ENCODE measurements at places on chromosomes 5 and 9. TPM values are rescaled to one million over a fixed set of nuclear protein-coding genes. Genes with fewer than 3 reads are reported as not detected.

- DNase-seq: no peak
- peaks cover 33% of the 10 kb centered on the region for H3K4me1 ChIP-seq
- no peak overlapping the region for H3K4me3 ChIP-seq
- H3K27ac ChIP-seq: no peak overlapping the region
- H3K27me3 ChIP-seq: peaks cover 15% of the 10 kb centered on the region
- no peaks in the 10 kb centered on the region for H3K36me3 ChIP-seq
These were observed 3.4 kb downstream of the COL5A1 start for GRCh38 chr9:134644725-134645606.

- no peak overlapping the region for H3K27ac ChIP-seq
- H3K4me3 ChIP-seq: no peak overlapping the region
- H3K36me3 ChIP-seq: no peaks in the 10 kb centered on the region
- no peaks in the 10 kb centered on the region for H3K27me3 ChIP-seq
- 0 out of 2 replicates have a peak, but pooled peaks cover 3% of the 10 kb centered on the region for H3K4me1 ChIP-seq
These were observed 411.2 kb upstream of the SLC30A5 start for GRCh38 chr5:68682400-68683160.

Gene IL33
- not detected for total RNA-seq

GRCh38 chr5:35252963-35253362 lies 22.7 kb upstream of the PRLR start:
- peaks cover 3% of the 10 kb centered on the region for H3K27me3 ChIP-seq
- H3K4me3 ChIP-seq: no peak overlapping the region
- DNase-seq: no peak

Gene CD180
- not detected for total RNA-seq

- no peaks in the 10 kb centered on the region for H3K36me3 ChIP-seq
- H3K4me3 ChIP-seq: no peak overlapping the region
- H3K27ac ChIP-seq: no peak overlapping the region
- H3K27me3 ChIP-seq: peaks cover 64% of the 10 kb centered on the region
- no peak for DNase-seq
These were observed 93.0 kb downstream of the APBA1 start for GRCh38 chr9:69579032-69579758.

Gene LRRC14B
- total RNA-seq: not detected

- H3K4me1 ChIP-seq: peaks cover 23% of the 10 kb centered on the region
- no peak overlapping the region for H3K27ac ChIP-seq
- H3K27me3 ChIP-seq: no peaks in the 10 kb centered on the region
- H3K4me3 ChIP-seq: no peak overlapping the region
- no peaks in the 10 kb centered on the region for H3K36me3 ChIP-seq
These were observed 128.3 kb downstream of the HSD17B3 start for GRCh38 chr9:96173640-96174039.

Gene PCDHGA7
- total RNA-seq: 2.8 TPM

DNA sequence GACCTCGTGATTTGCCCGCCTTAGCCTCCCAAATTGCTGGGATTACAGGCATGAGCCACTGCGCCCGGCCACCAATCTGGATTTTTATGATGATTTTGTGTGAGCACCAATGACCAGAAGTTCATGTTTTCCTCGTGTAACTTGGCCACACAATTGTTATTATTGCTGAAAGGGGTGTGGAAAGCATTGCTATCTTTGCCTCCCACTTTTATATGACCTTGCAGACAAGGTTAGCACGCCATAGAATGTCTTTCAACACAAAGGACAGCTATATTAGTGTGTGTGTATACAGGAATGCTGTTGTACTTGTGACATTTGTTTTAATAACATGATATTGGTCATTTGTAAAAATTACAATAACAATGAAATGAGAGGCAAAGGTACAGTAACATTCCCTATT lies 155.0 kb upstream of the ERCC6L2 start:
- H3K36me3 ChIP-seq: peaks cover 5% of the 10 kb centered on the region
- H3K27me3 ChIP-seq: peaks cover 2% of the 10 kb centered on the region
- H3K4me1 ChIP-seq: no peaks in the 10 kb centered on the region
- H3K27ac ChIP-seq: no peak overlapping the region
- DNase-seq: no peak

Gene GADD45G
- total RNA-seq: 13.5 TPM

Gene MEGF10
- total RNA-seq: 24.5 TPM

Gene C9
- total RNA-seq: 0.21 TPM

Gene PCDHA7
- 2.7 TPM for total RNA-seq

Gene CFAP77
- total RNA-seq: 1.2 TPM

GRCh38 chr9:21995666-21996398 lies 1.2 kb downstream of the CDKN2B-AS1 start:
- peaks cover 36% of the 10 kb centered on the region for H3K4me1 ChIP-seq
- DNase-seq: peak; percentile 49
- no peak overlapping the region for H3K27ac ChIP-seq
- H3K4me3 ChIP-seq: peak overlapping the region; percentile 63
- no peaks in the 10 kb centered on the region for H3K36me3 ChIP-seq

GRCh38 chr5:56989676-56990075 lies 37.8 kb upstream of the MIER3 start:
- H3K27me3 ChIP-seq: no peaks in the 10 kb centered on the region
- no peaks in the 10 kb centered on the region for H3K36me3 ChIP-seq
- H3K4me3 ChIP-seq: no peak overlapping the region

DNA sequence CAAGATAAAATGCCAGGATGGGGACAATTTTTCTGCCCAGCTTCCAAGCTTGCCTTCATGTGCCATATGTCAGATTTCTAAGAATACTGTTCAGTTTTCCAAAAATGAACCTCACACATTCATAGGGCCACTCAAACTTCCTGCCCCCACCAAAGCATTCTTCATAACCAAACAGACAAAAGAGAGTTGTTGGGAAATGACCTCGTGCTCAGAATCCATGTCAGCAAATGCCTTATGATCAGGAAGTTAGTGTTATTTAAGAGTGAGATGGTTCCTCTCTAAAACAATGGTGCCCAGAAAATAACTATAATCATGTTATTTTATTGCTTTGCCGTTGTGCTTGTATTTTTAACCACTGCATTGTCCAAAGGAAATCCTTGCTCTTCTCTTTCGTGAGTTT lies 208.2 kb downstream of the ZNF608 start:
- H3K27me3 ChIP-seq: no peaks in the 10 kb centered on the region
- H3K36me3 ChIP-seq: peaks cover 3% of the 10 kb centered on the region
- DNase-seq: no peak
- no peak overlapping the region for H3K27ac ChIP-seq
- H3K4me3 ChIP-seq: no peak overlapping the region
- no peaks in the 10 kb centered on the region for H3K4me1 ChIP-seq

- DNase-seq: peak; percentile 21
- H3K27ac ChIP-seq: no peak overlapping the region
- peaks cover 29% of the 10 kb centered on the region for H3K36me3 ChIP-seq
- peaks cover 10% of the 10 kb centered on the region for H3K4me1 ChIP-seq
- H3K27me3 ChIP-seq: peaks cover 30% of the 10 kb centered on the region
These were observed 58.0 kb downstream of the ZNF510 start for GRCh38 chr9:96719921-96720320.

DNA sequence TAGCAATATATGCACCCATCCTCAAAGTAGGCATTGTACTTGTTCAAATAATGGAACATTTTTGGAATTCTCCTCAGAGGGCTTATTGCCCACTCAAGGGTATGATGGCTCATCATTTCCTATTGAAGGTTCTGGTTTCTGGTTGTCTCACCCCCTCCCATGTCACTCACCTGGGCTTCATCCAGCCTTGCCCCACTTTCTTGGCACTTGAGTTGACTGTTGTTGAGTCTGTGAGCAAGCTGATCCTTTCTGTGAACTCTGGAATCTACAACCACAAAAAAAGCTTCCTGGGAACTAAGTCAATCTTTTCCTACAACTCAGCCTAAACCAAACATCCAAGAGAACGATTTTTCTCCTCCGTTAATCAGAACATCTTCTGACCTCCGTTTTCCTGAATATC lies 73.9 kb upstream of the ANKH start:
- H3K4me1 ChIP-seq: peaks cover 10% of the 10 kb centered on the region
- DNase-seq: no peak
- H3K27ac ChIP-seq: no peak overlapping the region
- no peaks in the 10 kb centered on the region for H3K36me3 ChIP-seq

GRCh38 chr5:72013766-72014624 lies 93.3 kb upstream of the MAP1B start:
- no peak overlapping the region for H3K4me3 ChIP-seq

GRCh38 chr5:122501089-122501435 lies 189.0 kb downstream of the SNCAIP start:
- H3K4me3 ChIP-seq: no peak overlapping the region
- no peak for DNase-seq
- no peaks in the 10 kb centered on the region for H3K36me3 ChIP-seq

DNA sequence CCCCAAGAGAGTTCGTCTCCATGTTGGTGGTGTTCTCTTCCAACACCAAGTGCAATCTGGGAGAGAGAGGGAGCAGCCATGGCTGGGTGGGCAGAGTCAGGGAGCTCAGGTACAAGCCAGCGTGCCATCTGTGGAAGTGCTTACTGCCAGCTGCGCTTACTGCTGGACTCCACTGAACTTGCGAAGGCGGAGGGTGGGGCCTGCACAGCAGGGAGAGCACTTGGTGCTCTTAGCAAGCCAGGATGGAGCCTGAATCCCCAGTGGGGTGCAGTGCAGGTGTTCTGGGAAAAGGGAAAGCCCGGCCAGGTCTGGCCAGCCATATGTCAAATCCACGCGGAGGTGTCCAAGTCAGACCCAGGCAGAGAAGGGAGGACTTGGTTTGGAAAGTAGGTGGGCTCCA lies 142.0 kb downstream of the FANCC start:
- no peak for DNase-seq
- H3K4me3 ChIP-seq: no peak overlapping the region
- H3K27me3 ChIP-seq: no peaks in the 10 kb centered on the region
- H3K4me1 ChIP-seq: peaks cover 27% of the 10 kb centered on the region
- no peaks in the 10 kb centered on the region for H3K36me3 ChIP-seq

- DNase-seq: no peak
- H3K36me3 ChIP-seq: peaks cover 34% of the 10 kb centered on the region
- 0 out of 2 replicates have a peak overlapping the region, but pooled peaks have one; percentile 24 for H3K27ac ChIP-seq
- H3K4me1 ChIP-seq: peaks cover 15% of the 10 kb centered on the region
These were observed 87.3 kb downstream of the DCP2 start for GRCh38 chr5:113063927-113064326.

Gene SMIM33
- not detected for total RNA-seq

- no peaks in the 10 kb centered on the region for H3K27me3 ChIP-seq
- H3K36me3 ChIP-seq: no peaks in the 10 kb centered on the region
- H3K4me3 ChIP-seq: no peak overlapping the region
- no peak for DNase-seq
These were observed 97.1 kb upstream of the APC start for GRCh38 chr5:112640546-112640945.

Gene C8G
- 0.85 TPM for total RNA-seq

DNA sequence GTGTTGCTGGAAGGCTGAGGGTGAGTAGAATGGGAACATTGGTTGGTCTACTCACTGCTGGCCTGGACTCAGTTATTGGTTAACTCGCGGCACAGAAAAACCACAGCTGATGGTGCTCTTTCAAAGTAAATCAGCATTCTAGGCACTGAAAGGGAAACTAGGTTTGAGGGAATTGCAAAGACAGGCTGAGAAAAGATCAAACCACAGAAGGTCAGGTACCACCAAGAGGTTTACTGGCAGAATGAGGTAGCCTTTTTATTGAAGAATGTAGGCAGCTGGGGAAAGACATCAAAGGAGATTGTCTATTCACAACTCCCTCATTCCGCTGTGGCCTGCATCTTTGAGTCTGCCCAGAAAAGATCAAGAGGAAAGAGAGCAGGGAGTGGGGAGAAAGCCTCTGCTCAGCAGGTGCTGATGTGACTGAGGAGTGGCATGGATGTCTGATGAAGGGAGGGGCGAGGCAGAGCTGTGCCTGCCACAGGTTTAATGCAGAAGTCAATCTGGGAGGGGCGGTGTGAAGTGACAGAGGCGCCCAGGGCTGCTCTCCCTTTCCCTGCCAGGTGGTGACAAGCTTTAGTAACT lies 255.5 kb downstream of the MAN2A1 start:
- H3K4me1 ChIP-seq: peaks cover 12% of the 10 kb centered on the region
- DNase-seq: no peak
- H3K36me3 ChIP-seq: no peaks in the 10 kb centered on the region
- no peak overlapping the region for H3K27ac ChIP-seq
- no peak overlapping the region for H3K4me3 ChIP-seq
- H3K27me3 ChIP-seq: no peaks in the 10 kb centered on the region

Gene SPATA31D4
- not detected for total RNA-seq

- no peak for DNase-seq
- peaks cover 11% of the 10 kb centered on the region for H3K4me1 ChIP-seq
- peaks cover 6% of the 10 kb centered on the region for H3K27me3 ChIP-seq
- no peak overlapping the region for H3K27ac ChIP-seq
These were observed 43.6 kb downstream of the CDO1 start for GRCh38 chr5:115772731-115773475.

Gene CXCL14
- total RNA-seq: 0.64 TPM

DNA sequence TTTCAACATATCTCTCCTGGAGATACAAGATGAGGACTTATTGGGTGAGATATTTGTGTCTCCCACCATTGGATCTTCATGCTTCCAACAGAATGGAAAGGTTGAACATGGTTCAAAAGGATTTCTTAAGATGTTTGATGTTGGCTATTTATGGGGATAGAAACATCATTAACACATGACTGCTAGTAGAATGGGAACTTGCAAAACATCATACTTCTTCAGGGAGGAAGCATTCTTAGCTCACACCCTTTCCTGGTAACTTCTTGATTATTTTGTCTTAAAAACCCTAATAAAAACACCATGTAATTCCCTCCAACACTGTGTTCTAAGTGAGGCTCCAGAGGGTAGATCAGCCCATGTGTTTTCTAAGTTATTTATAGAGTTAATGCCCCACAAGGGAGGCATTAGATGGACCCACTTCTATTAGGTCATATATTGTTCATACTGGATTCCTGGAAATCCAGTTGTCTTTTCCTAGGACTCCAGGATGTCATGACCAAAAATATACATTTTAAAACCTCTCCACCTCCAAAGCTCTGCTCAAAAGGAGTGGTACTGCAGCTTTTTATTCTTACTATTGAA lies 95.8 kb downstream of the FOXD1 start:
- H3K27me3 ChIP-seq: no peaks in the 10 kb centered on the region
- no peak overlapping the region for H3K27ac ChIP-seq
- H3K4me1 ChIP-seq: 0 out of 2 replicates have a peak, but pooled peaks cover 5% of the 10 kb centered on the region

DNA sequence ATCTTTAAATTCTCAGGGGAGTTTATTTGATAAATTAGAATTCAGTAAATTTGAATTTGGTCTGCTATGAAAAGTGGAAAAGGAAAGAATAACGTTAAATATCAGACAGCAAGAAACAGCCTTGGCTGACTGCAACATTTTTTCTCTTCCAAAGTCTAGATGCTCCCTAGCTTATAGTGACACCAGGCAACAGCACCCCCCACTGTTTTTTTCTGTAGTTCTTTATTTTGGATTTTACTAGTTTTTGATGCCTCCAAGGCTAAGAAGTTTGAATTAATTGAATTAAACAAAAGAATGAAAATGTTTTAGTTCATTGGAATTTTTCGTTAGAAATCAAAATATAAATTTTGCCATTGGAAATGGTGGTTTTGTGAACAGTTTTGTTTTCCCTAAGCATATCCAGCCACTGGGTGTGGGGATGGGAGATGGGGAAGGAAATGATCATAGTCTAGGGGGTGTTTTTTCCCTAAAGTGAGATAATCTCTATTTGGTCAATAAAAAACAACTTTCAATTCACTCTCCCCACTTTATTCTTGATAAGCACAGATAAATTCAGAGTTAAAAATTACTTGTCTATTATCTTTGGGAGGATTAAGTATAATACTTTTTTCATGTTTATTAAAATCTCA lies 199.3 kb upstream of the CD180 start:
- DNase-seq: no peak
- peaks cover 8% of the 10 kb centered on the region for H3K27me3 ChIP-seq
- H3K36me3 ChIP-seq: peaks cover 2% of the 10 kb centered on the region
- no peak overlapping the region for H3K4me3 ChIP-seq
- no peak overlapping the region for H3K27ac ChIP-seq
- H3K4me1 ChIP-seq: peaks cover 38% of the 10 kb centered on the region
